ENCODE measurements at places on chromosomes 1 and 21. TPM values are rescaled to one million over a fixed set of nuclear protein-coding genes. Genes with fewer than 3 reads are reported as not detected.

The SIPA1L2 gene
- total RNA-seq = 1.8 TPM

DNA sequence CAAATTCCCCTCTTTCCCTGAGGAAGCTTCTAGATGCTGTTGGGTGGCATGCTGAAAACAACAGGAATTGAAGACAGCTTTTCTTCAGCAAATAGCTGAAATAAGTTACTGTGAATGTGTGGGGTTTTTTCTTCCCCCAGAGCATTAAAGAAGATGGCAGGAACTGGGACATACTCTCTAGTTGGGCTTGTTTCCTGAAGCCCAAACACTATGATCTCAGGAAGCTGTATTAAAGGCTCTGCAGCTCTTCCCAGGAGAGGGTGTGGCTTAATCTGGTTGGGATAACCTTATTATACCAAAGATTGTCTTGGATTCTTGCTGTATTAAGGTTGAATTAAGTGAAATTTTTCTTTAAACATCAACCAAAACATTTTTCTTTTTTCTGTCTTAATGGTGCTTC, 64.9 kb upstream of the LMO4 start:
- no peak for DNase-seq

GRCh38 chr1:119779869-119780356, 11.2 kb upstream of the HMGCS2 start:
- no peak for DNase-seq

GRCh38 chr1:111737216-111738132, 1.7 kb downstream of the INKA2 start:
- DNase-seq = no peak

DNA sequence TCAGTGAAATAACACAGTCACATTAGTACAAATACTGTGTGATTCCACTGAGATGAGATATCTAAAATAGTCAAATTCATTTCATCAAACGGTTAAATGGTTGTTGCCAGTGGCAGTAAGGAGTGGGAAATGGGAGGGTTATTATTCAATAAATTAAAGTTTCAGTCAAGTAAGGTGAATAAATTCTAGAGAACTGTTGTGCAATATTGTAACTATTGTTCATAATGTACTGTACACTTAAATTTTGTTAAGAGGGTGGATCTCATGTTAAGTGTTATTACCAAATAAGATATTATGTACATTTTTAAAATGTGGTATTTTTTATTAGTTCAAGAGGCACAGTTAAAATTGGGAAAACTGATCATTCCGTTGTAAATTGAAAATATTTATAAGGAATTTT, 463.3 kb upstream of the BRINP3 start:
- DNase-seq = no peak
